ENCODE measurements at places on chromosomes 11 and 22.

- DNase-seq = no peak
These were observed 579.4 kb downstream of the JRKL start for GRCh38 chr11:96969251-96969650.

- DNase-seq = no peak
These were observed 106.4 kb upstream of the TENM4 start for GRCh38 chr11:79547256-79547655.

DNA sequence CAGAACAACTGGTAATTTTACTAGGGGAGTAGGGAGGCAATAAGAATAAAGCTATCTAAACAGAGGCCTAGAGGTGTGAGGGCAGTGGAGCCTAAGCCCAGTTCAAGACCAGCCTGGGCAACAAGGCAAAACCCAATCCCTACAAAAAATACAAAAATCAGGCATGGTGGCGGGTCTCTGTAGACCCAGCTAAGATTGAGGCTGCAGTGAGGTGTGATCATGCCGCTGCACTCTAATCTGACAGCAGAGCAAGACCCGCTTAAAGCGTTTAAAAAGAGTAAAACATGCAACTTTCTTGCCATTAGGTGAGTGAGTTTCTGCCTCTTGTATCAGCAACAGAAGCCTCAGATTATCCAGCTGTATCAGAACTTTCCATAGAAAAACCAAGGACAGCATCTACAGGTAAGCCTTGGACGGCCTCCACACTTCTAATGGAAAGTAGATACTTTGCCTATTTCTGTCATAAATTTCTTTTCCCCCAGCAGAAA, 12.1 kb downstream of the TAF1D start:
- DNase-seq = no peak

- no peak for DNase-seq
These were observed 33.5 kb downstream of the WEE1 start for GRCh38 chr11:9606809-9607510.

DNA sequence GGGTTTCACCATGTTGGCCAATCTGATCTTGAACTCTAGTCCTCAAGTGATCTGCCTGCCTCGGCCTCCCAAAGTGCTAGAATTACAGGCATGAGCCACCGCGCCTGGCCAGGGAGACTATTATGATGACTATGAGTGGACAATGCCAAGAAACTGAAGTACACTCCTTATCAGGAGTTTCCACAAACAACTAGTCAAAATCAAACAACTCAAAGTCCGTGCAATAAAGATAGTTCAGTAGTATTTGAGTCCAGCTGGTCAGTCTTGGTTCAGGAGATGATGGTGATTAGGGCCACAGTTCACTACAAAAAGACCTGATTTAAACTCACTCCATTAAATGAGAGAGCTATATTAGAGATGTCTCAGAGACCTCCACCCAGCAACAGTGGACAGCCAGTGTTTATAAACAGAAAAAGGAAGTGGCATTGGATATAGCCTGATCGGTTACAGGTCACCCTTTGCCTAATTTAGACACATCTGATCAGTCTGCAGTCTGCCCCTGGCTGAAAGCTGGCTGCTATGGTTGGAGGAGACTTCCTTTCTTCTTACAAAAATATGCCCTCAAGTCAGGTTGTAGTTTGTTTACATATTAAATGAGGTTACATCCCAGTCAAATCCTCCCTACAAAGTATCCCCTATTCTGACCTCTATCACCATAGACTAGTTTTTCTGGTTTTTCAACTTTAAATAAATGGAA, 17.0 kb downstream of the CD3E start:
- DNase-seq = no peak

Data from stimulated activated CD8-positive, alpha-beta memory T cell treated with anti-CD3 and anti-CD28 coated beads, Interleukin-7, amount 100 ng/mL, for 4 hours (primary cell).